Lower leg skin (tissue), 4 donors: ENCODE measurements at places on chromosomes 6 and 20. TPM values are rescaled to one million over a fixed set of nuclear protein-coding genes. Genes with fewer than 3 reads are reported as not detected.

- no peak for DNase-seq
Measured at GRCh38 chr6:100305209-100305869, 159.4 kb downstream of the SIM1 start.

DNA sequence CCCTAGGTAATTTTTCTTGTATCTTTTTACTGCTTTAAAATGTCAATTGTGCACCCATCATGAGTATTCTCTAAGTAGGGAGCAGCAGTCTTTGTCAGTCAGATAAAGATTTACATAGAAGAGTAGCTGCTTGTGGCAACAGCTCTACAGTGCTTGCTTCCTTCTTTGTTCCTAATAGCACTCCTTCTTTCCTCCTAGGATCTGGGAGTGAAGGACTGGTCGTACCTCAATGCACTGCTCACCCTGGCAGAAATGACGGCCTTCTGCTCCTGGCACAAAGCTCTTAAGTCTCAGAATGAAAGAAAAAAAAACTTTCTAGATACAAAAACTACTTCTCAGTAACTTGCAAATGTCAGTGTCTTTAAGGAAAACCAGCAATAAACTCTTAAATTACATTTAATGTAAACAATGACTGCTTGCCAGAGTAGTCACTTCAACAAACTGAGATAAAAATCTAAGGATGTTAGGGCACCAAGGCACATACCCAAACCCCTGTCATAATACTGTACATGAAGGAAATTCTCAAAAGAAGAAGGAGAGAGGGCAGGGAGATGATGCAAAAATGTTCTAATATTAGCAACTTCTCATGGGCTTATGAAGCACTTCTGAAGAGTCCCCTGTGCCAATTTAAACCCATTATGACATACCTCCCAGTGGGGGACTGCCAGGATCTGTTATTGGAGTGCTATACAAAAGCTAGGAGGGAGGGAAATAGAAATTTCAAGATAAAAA is 34.0 kb downstream of the NCOA6 start:
- DNase-seq, result no peak

DNA sequence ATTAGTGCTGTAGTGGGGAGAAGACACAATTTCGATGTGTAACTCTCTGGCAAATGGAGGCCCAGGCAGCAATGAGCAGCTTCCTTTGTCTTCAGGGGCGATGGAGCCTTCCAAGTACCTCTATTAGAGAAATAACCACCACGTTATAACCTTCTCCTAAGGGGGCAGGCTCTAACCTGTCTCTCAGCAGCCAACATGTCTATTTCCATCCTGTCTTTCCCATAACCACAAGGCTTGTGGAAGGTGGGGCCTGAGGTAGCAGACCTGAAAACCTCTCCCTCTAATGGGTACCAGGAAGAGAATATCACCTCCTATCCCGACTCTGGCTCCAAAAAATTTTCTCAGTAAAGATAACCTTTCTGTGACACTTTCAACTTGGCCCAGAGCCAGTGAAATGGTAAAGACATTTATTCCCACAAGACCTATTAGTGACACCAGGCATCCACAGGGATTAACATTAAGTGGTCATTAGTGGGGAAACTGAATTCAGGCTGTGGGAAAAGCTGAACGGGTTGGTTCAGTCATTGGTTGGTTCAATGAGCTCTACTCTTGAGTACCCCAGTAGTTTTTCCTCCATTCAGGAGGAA is 4.0 kb downstream of the PEX6 start:
- no peak for DNase-seq

- DNase-seq, result no peak
Measured at GRCh38 chr20:5557123-5557522, 193.1 kb upstream of the SHLD1 start.

GRCh38 chr6:53803081-53803860 is 8.5 kb downstream of the LRRC1 start:
- DNase-seq, result no peak

DNA sequence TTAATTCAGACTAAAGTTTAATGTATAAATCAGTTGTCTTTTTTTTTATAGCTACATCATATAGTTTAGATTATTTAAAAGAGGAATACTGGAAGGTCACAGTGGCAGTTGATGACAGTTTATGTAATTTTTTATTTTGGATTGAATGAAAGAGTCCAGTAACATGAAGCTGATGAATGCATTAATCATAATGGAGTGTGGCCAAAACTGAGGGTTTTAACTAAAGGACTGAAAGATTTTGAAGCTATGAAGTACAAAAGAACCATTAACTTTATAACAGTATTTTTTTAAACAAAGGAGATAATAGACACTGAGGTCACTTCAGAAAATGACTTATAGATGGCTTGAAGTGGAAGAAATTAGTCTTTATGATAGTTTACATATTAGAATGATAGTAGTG is 41.3 kb downstream of the TRMT11 start:
- DNase-seq, result no peak

GRCh38 chr6:54299542-54300269 is 8.5 kb upstream of the TINAG start:
- no peak for DNase-seq

DNA sequence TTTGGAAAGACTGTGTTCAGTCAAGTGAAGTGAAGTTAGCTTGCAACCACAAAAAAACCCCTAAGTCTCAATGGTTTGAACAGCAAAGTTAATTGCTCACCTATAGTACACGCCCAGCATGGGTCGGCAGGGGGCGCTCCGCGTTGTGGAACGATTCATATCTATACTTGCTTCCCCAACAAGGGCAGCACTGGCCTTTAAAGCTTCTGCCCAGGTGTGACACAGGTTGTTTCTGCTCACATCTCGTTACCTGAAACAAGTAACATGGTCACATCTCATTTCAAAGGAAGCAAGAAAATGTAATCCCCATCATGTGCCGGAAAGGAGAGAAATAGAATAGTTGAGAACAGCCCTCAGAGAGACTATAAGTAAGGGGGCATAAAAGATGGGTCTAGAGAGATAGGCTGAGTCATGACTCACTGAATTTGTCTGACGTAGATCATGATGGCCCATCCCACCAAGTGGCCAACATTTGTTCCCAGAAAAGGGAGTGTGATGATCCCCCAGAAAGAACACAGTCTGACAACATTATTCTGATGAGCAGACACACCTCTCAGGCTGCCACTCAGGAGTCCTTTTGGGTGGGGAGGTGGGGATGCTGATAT is 29.0 kb downstream of the HNF4A start:
- DNase-seq, result peak; percentile 95

GRCh38 chr20:25309395-25310267 is 61.7 kb downstream of the PYGB start:
- DNase-seq, result no peak

DNA sequence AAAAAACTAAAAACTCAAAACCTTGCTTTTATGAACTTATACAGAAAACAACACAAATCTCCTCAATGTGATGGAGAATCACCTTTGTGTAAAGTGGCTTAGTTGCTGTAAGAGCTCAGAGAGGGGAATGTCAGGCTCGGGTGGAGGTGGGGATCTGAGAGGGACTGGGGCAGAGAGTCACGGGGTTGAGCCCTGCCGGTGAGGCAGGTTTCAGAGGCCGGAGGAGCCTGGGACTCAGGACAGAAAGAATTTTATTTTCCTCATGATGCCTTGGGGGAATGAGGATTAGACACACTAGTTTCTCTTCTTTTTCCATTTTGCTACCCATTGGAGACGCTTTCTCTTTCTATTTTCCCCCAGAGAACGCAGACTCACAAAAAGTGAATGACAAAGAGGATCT is 252.3 kb upstream of the FOXQ1 start:
- DNase-seq, result peak; percentile 28

DNA sequence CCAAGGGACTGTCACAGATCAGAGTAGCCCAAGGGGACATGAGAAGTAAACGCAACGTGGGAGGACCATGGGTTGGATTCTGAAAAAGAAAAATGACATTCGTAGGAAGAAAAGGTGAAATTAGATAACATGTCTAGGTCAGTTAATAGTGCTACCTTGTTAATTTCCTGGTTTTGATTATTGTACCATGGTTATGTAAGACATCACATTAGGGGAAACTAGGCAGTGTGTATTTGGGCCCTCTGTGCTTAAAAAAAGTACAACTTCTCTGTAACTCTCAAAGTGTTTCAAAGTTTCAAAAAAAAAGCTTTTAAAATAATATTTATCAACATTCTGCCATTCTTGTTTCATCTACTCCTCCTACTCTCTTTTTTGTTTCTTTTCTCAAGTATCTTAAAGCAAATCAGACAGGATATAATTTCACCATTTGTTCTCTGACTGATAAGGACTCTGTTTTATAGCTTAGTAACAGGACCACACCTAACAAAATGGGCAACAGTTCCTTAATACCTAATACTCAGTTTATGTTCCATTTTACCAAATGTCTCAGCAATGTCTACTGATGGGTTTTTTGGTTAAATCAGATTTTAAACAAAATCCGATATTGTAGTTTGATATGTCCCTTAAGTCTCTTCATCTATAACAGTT is 97.1 kb upstream of the PLCB4 start:
- no peak for DNase-seq

Gene LAMA5
- 164 TPM for total RNA-seq

Gene LAMA2
- total RNA-seq, result 23.4 TPM

Gene SIRPD
- not detected for total RNA-seq

Gene IL17A
- not detected for total RNA-seq
